Fibroblast of skin of right quadriceps (primary cell): ENCODE measurements at places on chromosomes 3 and 15.
A peak's percentile ranks its signal among the peaks of the same experiment; 100 is the strongest.

DNA sequence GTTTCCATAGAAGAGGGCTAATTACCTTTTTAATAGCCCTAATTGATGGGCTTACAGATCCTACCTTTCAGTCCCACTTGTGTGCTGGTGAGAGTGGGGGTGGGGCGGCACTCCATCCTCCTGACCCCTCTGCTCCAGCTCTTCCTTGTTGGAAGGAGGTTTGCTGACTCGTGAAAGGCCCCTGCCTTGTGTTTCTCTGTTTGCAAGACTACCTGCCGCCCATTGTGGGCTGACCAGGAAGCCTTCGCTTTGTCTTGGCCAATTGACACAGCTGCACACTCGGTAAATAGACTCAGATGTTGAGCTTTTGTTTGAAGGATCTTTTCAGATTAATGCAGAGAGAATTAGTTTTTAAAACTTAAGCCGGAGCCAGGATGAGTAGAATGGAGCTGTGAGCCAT, 197.3 kb upstream of the HES1 start:
- DNase-seq, result no peak

DNA sequence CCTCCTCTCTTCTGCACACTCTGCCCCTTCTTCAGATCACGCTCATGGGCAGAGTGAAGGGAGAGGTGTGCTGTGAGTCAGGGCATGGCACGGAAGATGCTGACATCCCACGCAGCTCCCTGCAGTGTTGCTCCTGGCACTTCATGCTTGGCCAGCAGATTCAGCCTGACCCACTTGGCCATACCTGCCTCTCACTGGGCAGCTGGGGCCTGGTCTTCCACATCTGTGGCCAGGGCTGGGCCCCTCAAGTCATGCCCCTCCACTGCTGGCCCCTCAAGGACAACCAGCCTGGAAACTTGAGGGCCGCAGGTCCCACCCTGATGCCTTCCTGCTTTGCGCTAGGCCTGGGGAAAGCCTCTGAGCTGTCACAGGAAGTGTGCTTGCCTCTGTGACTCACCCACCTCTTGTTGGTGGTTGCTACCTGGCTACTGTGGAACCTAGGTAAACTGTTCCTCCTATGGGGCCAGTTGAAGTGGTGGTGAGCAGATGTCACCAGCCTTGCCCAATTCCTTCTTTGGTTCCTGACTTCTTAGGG, 48.7 kb downstream of the BSN start:
- DNase-seq, result no peak

GRCh38 chr15:92625251-92625980, 30.2 kb downstream of the FAM174B start:
- peak; percentile 80 for DNase-seq

DNA sequence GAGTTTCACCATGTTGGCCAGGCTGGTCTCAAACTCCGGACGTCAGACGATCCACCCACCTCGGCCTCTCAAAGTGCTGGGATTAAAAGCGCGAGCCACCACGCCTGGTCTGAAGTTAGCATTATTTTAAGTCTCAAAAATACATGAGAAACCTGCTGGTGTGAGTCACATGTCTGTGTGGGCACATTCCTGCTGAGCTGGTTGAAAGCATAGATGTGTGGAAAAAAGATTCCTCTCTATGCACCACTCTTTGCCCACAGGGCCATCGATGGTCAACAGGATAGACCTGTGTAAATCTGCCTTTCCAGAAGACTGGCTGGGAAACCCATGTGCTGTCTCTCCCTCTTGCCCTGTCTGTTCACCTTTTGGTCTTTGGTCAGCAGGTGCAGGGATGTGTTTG, 63.5 kb downstream of the CHRD start:
- DNase-seq, result no peak

DNA sequence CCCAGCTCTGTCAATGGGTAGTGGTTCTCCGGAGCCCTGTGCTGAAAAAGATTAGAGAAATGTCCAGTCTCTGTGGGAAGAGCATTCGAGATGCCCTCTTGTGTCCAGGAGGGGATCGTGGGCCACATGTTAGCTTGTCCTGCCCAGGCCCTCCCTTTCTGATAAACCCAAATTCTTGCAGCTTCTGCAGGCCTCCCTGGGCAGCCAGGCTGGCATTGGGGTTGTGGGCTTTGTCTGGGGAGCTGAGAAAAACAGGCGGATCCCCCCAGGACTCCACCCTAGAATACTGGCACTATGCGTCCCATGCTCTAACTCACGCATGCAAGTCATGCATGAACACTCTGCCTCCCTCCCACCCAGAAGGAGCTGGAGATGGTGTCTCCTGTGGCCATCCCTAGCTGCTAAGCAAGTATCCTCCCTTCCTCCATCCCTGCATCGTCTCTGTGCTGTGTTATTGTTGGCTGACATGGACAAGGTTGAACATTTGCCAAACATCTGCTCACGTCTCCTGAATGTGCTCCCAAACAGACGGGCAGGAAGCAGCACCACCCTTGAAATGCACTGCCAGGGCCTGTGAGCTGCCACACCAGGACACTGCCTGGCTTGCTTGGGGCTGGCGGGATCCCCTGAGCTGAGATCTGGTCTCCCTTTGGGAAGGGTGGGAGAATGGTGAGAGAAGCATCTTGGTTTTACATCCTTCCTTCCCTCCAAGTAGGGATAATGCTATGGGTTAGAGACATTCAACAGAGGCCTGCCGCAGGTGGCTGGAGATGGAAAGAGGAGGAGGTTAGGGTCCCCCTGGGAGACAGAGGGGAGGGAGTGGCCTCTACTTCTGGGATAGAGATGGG, 26.5 kb downstream of the CFAP161 start:
- DNase-seq, result peak; percentile 88

GRCh38 chr3:67580430-67581000, 73.9 kb downstream of the SUCLG2 start:
- no peak for DNase-seq

DNA sequence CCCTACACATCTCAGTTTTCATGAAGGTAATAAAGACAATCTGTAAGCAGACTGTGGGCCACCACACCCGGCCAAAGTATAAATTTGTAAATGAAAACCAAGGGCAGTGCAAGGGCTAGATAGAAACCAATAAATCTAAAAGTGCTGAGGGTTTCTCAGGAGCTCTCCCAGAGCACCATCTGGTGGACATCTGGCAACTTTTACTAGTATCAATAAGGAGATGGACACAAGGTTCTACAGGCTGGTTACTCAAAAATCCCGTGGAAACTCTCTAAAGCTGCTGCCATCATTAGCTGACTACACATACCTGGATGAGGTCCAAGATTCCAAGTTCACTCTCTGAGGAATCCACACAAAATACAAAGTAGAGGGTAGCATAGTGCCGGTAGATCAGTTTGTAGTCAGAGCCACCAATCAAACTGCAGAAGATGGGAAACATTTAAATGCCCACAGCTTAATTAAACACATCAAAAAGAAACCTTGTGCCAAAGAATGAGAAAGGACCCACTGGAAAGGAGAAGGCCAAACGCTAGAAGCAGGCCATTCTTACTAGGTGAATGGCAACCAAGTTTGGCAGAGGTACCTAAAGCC, 5.5 kb downstream of the AP3S2 start:
- peak; percentile 74 for DNase-seq

DNA sequence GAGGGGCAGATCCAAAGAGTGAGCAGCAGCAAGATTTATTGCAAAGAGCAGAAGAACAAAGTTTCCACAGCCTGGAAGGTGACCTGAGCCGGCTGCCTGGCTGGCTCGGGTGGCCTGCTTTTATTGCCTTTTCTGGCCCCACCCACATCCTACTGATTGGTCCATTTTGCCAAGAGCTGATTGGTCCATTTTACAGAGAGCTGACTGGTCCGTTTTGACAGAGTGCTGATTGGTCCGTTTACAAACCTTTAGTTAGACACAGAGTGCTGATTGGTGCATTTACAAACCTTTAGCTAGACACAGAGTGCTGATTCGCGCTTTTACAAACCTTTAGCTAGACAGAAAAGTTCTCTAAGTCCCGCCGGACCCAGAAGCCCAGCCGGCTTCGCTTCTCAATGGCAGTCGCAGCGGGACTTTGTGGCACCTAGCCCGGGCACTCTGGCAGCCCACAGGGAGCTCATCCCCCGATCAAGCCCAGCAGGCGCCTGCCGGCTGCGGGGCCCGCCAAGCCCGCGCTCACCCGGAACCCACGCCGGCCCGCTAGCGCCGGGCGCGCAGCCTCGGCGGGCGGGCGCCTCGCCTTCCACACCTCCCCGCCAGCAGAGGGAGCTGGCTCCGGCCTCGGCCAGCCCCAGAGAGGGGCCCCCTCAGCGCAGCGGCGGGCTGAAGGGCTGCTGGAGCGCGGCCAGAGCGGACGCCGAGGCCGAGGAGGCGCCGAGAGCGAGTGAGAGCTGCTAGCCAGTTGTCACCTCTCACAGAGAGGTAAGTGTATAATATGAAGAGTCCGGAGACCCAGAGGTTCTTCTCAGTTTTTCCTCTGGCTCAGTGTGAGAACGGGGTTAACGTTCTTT, 339.2 kb downstream of the CHL1 start:
- peak; percentile 44 for DNase-seq

DNA sequence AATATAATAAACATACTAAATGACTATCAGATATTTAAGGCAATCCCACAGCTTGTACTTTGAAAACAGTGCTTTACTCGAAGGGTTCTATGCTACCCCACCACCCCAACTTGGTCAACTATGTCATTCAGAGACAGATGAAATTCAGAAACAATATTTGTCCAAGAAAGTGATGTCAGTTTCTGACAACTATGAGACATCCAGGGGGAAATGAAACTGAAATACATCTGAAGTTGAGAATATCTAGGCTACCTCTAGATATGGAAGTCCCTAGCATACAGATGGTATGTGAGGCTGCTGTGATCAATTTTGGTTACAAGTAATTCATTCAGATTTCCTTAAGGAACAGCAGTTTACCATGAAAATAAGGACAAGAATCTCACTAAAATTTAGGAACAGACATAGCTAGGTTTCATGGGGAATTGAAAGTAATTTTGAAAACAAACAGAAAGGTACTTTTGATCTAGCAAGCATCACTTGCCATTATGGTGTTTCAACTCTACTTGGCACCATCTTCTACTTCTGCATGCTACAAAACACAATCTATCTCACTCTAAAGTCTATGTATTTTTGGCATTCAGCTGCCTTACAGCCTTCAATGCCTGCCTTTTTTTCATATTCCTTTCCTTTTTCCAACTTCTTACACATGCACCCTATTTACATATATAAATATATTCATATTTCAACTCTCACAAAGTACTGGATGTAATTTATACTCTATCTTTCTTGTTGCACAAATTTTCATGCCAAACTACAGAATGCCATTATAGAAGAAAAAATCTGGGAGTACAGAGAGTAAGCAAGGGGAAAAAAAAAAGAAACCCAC, 21.7 kb downstream of the ATG3 start:
- DNase-seq, result no peak

DNA sequence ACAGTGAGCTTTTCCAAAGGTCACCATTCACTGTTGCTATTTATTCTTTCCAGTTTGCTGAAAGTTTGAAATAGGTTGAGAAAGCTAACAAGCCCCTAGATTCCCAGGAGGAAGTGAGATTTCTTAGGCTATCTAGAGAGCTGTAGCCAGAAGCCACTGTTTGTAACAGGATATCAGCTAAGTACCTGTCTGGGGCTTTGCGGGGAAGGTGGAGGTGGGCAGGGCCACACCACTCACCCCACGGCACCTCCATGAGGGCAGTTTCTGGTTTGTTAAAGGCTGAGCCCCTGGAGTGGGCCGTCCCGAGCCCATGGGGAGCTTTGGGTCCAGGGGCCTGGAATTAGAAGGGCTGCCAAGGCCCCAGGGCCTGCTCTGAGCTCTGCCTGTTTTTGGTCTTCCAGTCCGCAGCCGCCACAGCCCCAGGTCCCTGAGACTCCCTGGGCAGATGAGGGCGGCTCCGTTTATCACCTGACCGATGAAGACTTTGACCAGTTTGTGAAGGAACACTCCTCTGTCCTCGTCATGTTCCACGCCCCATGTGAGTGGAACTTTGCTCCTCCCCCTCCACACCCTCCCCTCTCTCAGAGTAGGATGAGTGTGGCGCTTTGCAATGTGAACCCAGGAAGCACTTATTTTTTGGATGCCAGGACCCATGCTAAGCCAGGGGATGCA, 63.4 kb downstream of the PDIA5 start:
- no peak for DNase-seq
